Metanephros (tissue), 2 donors: ENCODE measurements at places on chromosomes 1 and 21. TPM values are rescaled to one million over a fixed set of nuclear protein-coding genes. Genes with fewer than 3 reads are reported as not detected.

CAPN9 gene
- 0.29 TPM for total RNA-seq

ADCY10 gene
- 0.18 TPM for total RNA-seq

DIO1 gene
- total RNA-seq = 8.6 TPM

AMIGO1 gene
- total RNA-seq = 7.6 TPM

UQCRHL gene
- total RNA-seq = 4.7 TPM

MAP10 gene
- 4.7 TPM for total RNA-seq

CYYR1 gene
- 21.1 TPM for total RNA-seq

CD164L2 gene
- total RNA-seq = 0.35 TPM

C1orf141 gene
- total RNA-seq = not detected

DNASE2B gene
- total RNA-seq = not detected

CCDC17 gene
- total RNA-seq = 0.99 TPM

KLHDC9 gene
- total RNA-seq = 10.7 TPM

IFI44L gene
- 8.1 TPM for total RNA-seq

OLIG1 gene
- 1.8 TPM for total RNA-seq

KCNE1 gene
- total RNA-seq = 0.82 TPM

RSPH1 gene
- total RNA-seq = 3.2 TPM

MASP2 gene
- not detected for total RNA-seq

BEST4 gene
- 0.64 TPM for total RNA-seq

HLX gene
- 18.8 TPM for total RNA-seq

NBPF10 gene
- total RNA-seq = 3.3 TPM

DCST1 gene
- not detected for total RNA-seq
